ENCODE measurements at places on chromosomes 3 and 15. TPM values are rescaled to one million over a fixed set of nuclear protein-coding genes. Genes with fewer than 3 reads are reported as not detected.

The TMC3 gene
- 0.10 TPM for polyA plus RNA-seq

DNA sequence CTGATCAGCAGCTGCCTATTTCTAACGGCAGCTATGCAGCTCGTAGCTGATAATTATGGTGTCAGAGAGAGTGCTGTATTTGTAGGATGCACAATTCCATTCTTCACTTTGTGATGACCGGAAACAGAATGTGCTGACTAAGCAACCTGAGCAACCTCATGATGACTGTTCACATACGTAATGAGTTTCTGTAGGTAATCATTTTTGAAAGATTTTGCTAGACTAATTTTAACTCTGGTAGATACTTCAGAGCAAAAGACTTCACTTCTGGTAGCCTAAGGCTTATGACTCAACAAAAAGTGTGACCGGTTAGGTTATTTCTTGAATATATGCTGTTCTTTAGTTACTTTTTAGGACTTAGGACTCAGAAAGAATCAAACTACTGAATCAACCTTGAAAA lies 567.7 kb downstream of the NAALADL2 start:
- no peak for DNase-seq

DNA sequence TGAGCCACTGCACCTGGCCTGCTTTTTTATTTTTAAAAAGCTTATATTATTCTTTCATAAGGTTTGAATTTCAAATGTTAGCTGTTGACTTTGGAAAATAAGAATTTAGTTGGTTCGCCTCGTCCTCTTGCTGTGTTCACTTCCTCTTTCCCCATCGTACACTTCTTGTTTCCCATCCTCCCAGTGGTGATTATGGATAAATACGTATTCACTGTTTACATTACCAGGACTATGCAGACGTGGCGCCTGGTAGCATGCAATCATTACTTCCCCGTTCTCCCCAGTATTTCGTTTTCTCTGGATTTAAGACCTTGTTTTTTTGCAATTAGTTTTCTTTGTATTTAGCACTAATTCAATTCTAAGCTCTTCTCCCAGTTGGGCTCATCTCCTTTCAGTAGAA lies 70.1 kb downstream of the LMLN start:
- DNase-seq = no peak

The ISG20 gene
- polyA plus RNA-seq = 1.8 TPM

DNA sequence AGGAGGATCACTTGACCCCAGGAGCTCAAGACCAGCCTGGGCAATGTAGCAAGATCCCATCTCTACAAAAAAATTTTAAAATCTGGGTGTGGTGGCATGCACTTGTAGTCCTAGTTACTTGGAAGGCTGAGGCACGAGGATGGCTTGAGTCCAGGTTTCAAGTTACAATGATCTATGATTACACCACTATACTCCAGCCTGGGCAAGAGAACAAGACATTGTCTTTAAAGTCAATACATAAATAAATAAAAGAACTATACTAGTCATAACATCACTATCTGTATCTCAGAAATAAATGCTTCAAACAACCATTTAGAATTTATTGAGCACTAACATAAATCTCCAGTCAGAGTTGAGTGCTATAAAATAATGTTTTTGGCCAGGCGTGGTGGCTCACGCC lies 8.5 kb upstream of the PHLDB2 start:
- no peak for DNase-seq

DNA sequence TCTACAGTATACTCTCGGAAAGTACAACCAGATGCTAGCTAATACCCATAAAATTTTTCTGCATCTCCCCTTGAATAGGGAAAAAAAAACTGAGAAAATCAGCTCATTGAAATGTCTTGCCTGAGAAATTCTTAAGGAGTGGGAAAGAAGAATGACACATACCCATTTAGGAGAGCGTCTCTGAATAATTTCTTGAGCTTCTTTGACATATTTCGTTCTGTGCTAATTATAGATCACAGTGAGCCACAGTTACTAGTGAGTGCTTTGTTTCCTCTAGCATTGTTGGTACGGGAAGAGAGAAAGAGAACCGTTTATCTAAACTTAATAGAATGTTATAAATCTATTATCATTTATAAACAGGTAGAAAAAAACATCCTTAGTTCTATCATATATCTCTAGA lies 588.4 kb downstream of the UNC13C start:
- DNase-seq = no peak
